Stimulated activated CD8-positive, alpha-beta memory T cell treated with anti-CD3 and anti-CD28 coated beads, Interleukin-2, amount 100 ng/mL, for 1 hour (primary cell): ENCODE measurements at places on chromosomes 2 and 18.

GRCh38 chr2:52253416-52253980, 1221.6 kb upstream of the NRXN1 start:
- DNase-seq, result no peak

GRCh38 chr18:44602380-44602779, 78.3 kb upstream of the SETBP1 start:
- DNase-seq, result no peak

DNA sequence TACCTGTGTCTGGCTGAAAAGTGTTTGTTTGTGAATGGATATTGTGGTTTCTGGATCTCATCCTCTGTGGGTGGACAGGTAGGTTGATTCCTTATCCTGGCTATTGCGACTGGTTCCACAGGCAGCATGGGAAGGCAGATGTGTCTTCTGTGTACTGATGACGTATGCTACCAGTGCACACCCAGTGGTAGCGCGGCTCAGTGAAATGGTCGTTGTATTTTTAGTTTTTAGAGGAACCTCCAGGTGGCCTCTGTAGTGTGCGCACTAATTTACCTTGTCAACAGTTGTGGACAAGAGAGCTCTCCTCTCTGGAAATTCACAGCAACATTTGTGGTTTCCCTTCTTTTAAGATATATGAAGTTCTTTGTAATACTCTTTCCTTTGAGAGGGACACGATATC, 52.5 kb downstream of the CCDC74A start:
- no peak for DNase-seq

GRCh38 chr18:52995875-52996274, 655.9 kb downstream of the DCC start:
- DNase-seq, result no peak

- no peak for DNase-seq
These were observed 676 bp downstream of the HOXD11 start for GRCh38 chr2:176107731-176108181.

GRCh38 chr18:688323-688722, 24.1 kb downstream of the ENOSF1 start:
- DNase-seq, result no peak

DNA sequence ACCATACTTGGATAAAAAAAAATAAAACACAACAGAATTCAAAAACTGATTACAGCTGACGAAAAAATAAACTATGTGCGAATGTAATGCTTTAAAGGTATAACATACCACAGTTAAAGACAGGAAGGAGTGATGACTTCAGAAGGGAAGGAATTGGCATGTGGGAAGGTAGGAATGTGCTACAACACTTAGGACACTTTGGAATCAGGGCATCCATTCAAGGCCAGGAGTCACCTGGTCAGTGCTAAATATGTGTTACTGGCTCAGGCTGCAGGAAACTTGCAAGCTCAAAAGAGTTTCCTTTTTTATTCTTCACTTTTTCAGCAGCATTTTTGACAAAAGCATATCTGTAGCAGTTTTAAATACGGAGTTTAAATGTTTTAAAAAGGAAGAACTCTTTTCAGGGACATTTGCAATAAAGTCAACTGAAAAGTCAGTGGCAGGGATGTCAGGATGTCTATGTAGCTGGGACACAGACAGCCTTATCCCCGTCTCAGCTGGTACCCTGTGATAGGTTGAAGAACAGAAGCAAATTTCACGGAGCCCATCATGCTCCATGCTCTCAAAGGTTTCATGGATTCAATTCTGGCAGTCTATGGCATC, 138.0 kb upstream of the KLHL14 start:
- no peak for DNase-seq

GRCh38 chr2:224946895-224947294, 95.4 kb downstream of the DOCK10 start:
- DNase-seq, result no peak

DNA sequence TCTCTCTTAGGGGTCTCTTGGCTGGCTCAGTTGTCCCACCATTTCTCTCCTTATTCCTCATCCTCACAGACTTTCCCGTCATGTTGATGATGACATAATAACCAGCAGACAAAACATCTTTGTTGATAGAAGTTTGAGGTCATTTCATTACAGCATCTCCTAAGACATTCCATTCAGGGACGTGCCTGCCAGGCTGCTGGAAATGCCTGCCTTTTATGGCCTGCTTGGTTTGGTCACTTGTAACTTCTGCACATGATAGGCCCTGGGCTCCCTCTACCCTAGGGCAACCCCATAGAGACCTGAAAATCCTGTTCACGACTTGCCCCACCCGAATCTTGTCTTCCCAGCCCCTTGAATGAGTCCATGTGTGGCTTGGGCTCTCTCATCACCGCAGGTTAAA, 81.7 kb downstream of the SDC1 start:
- DNase-seq, result no peak

DNA sequence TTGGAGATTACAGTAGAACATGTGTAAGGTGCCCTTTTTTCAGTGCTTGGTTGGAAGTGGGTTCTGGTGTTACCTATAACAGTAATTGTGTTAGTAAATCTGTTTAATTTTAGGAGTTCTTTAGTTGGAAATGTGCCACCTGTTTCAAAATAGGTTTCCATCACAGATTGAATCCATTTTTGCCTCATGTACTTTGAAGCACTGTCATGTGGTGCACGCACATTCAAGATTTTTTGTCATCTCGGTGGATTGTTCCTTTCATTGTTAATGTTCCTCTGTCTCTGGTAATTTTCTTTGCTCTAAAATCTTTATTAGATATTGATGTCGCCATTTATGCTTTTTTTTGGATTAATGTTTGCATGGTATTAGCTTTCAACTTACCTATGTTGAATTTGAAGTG, 1.3 kb downstream of the ATP9B start:
- DNase-seq, result no peak

GRCh38 chr2:127472268-127472667, 54.0 kb downstream of the IWS1 start:
- DNase-seq, result no peak

DNA sequence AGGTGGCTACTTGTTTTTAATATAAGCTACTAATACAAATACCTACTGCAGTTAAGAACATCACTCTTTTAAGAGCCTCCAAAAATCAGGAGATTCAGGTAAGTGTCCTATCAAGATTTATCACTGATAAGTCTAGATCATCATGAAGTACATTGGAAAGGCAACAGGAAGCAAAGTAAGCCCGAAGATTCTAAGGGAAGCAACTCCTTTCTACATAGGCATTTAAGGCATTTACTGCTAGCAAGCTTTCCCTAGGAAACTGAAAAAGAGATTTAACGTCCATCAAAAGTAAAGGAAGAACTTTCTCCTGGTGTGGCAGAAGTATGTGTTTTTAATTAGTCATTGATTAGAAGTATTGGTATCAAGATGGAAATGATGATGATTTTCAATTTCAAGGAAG, 3.7 kb downstream of the STK17B start:
- no peak for DNase-seq
